ENCODE measurements at places on chromosomes 13 and 19. TPM values are rescaled to one million over a fixed set of nuclear protein-coding genes. Genes with fewer than 3 reads are reported as not detected.

Gene COMP
- 77.8 TPM for total RNA-seq

Gene PRTN3
- total RNA-seq, result not detected

Gene GARIN5A
- 1.2 TPM for total RNA-seq

Gene ZC3H4
- total RNA-seq, result 16.2 TPM

Gene ACP7
- total RNA-seq, result not detected

Gene ARGLU1
- 41.1 TPM for total RNA-seq

Gene PODNL1
- total RNA-seq, result 0.55 TPM

Gene SYCN
- total RNA-seq, result not detected

Gene CLEC17A
- total RNA-seq, result not detected

Gene CATSPERD
- total RNA-seq, result not detected

Gene FRY
- 48.3 TPM for total RNA-seq

DNA sequence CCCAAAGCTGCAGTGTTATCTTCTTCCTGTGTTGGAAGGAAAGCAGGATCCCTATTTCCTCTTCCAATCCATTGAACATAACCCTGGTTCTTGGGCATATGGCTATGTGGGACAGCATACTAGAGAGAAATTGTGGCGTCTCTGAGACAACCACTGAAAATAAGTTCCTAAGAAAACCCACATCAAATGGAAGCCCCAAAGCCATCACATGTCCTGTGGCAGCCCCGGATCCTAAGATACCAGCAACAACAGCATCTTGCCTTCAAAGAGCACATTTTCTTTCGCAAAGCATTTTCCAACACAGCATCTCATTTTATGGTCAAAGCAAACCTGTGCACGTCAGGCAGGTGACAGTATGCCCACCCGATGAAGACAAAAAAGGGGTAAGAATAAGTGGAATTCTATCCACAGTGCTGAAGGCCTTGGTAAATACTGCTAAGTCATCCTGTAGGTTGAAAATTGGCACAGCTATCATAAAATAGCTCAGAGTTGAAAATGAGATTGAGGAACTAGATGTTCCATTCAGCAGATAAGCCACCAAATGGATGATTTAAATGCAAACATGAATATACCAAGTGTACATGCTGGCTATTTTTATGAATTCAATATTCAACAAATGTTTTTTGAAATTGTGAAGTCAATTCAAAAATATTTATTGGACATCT is 232.2 kb downstream of the DLEU7 start:
- H3K27ac ChIP-seq, result no peak overlapping the region
- no peak for DNase-seq

GRCh38 chr19:15210323-15210781 is 9.6 kb upstream of the NOTCH3 start:
- H3K27me3 ChIP-seq, result no peaks in the 10 kb centered on the region
- peak; percentile 28 for DNase-seq
- H3K4me1 ChIP-seq, result peaks cover 4% of the 10 kb centered on the region

- no peaks in the 10 kb centered on the region for H3K4me1 ChIP-seq
- H3K27me3 ChIP-seq, result no peaks in the 10 kb centered on the region
- no peak overlapping the region for H3K27ac ChIP-seq
- no peak overlapping the region for H3K4me3 ChIP-seq
- DNase-seq, result no peak
These were observed 1089.7 kb downstream of the EFNB2 start for GRCh38 chr13:105445796-105446195.

- no peaks in the 10 kb centered on the region for H3K36me3 ChIP-seq
- DNase-seq, result no peak
These were observed 23.0 kb upstream of the PSG2 start for GRCh38 chr19:43105496-43105895.

GRCh38 chr13:109668433-109669233 is 117.8 kb downstream of the IRS2 start:
- peaks cover 4% of the 10 kb centered on the region for H3K27me3 ChIP-seq
- no peak overlapping the region for H3K4me3 ChIP-seq

DNA sequence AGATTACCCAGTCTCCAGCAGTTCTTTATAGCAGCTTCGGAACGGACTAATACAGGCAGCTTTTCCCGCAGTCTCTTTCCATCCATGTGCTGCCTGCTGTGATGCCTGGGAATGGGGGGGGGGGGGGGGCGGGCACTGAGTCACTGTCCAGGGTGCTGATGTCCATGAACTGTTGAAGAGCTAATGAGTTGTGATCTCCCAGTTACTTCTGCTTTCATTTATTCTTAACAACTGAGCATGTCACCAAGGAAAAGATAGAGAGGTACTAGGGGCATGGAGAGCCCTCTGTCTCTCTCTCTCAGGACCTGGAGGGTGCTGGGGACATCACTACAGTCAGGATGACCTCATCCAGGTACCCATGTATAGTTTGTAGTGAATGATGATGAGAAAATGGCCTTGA is 20.3 kb upstream of the CEACAM1 start:
- H3K27me3 ChIP-seq, result no peaks in the 10 kb centered on the region
- H3K4me1 ChIP-seq, result no peaks in the 10 kb centered on the region
- no peak for DNase-seq
- no peaks in the 10 kb centered on the region for H3K36me3 ChIP-seq
- H3K4me3 ChIP-seq, result no peak overlapping the region

DNA sequence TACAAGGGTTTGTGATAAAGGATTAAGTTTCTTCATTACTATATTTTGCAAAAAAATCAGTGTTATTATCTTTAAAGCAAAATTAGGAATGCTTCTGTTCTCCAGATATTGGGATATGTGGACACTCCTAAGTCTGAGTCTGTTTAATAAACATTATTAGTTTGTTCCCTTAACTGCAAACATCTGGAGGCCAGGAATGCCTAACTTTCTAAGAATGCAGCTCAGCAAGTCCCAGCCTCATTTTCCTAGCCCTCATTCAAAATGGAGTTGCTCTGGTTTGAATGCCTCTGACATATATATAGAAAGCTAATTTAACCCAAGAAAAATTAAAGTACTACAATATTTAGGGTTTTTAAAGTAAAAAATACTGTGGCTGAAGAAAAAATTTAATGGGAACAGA is 33.6 kb upstream of the EDNRB start:
- H3K36me3 ChIP-seq, result no peaks in the 10 kb centered on the region
- DNase-seq, result no peak
- no peaks in the 10 kb centered on the region for H3K4me1 ChIP-seq
- H3K27me3 ChIP-seq, result no peaks in the 10 kb centered on the region
- no peak overlapping the region for H3K4me3 ChIP-seq
- H3K27ac ChIP-seq, result no peak overlapping the region

GRCh38 chr13:23811366-23812062 is 77.7 kb downstream of the MIPEP start:
- no peak for DNase-seq
- no peaks in the 10 kb centered on the region for H3K4me1 ChIP-seq
- no peak overlapping the region for H3K27ac ChIP-seq
- no peaks in the 10 kb centered on the region for H3K27me3 ChIP-seq
- no peaks in the 10 kb centered on the region for H3K36me3 ChIP-seq
- H3K4me3 ChIP-seq, result no peak overlapping the region

GRCh38 chr19:54190503-54191010 is 551 bp upstream of the TSEN34 start:
- peak; percentile 99 for DNase-seq
- H3K4me1 ChIP-seq, result peaks cover 15% of the 10 kb centered on the region
- H3K27me3 ChIP-seq, result no peaks in the 10 kb centered on the region
- H3K36me3 ChIP-seq, result peaks cover 25% of the 10 kb centered on the region
- peak overlapping the region; percentile 97 for H3K27ac ChIP-seq
- peak overlapping the region; percentile 76 for H3K4me3 ChIP-seq

DNA sequence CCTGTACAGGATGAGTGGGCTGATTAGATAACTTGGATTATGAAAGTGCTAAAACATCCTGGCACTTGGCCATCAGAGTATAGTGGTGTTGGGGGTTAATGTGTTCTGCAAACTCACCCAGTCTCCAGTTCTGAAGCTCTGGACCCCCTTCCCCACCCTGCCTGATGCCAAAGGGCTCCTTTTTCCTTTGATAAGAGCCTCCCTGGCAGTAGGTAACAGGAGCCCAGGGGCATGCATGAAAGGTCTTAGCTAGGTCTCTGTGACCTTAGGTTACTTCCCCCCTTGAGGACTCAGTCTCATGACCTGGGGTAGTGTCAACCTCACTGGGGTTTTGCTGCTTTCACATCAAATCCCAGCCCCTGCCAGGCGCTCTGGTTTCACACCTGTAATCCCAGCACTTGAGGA is 2.5 kb downstream of the RPS28 start:
- DNase-seq, result no peak
- no peak overlapping the region for H3K4me3 ChIP-seq
- H3K4me1 ChIP-seq, result peaks cover 30% of the 10 kb centered on the region

- no peak overlapping the region for H3K4me3 ChIP-seq
- H3K27me3 ChIP-seq, result no peaks in the 10 kb centered on the region
- no peaks in the 10 kb centered on the region for H3K4me1 ChIP-seq
- DNase-seq, result no peak
These were observed 61.5 kb downstream of the GJA3 start for GRCh38 chr13:20099319-20099718.

- H3K4me1 ChIP-seq, result no peaks in the 10 kb centered on the region
- DNase-seq, result no peak
- H3K27me3 ChIP-seq, result no peaks in the 10 kb centered on the region
- no peaks in the 10 kb centered on the region for H3K36me3 ChIP-seq
These were observed 145.2 kb downstream of the GGACT start for GRCh38 chr13:100443278-100443997.

DNA sequence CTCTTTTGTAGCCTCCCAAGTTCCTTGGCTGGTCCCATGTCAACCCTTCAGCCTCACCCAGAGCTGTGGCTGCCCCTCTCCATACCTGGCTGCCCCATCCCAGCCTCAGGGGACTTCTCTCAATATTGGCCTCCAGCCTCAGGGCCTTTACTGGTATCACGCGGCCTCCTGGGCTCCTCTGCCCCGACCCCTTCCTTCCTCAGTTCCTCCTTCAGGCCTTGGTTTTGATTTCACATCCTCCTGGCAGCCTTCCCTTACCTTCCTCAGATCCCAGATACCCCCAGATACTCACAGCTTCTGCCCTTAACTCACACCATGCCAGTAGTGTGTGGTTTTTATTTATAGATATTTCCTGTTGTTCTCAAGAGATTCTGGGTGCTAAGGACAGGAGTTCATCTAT is 12.8 kb upstream of the SCN1B start:
- H3K36me3 ChIP-seq, result no peaks in the 10 kb centered on the region
- H3K4me3 ChIP-seq, result no peak overlapping the region
- H3K27ac ChIP-seq, result no peak overlapping the region
- no peaks in the 10 kb centered on the region for H3K4me1 ChIP-seq
- no peaks in the 10 kb centered on the region for H3K27me3 ChIP-seq

- no peaks in the 10 kb centered on the region for H3K27me3 ChIP-seq
- H3K36me3 ChIP-seq, result no peaks in the 10 kb centered on the region
- H3K27ac ChIP-seq, result no peak overlapping the region
- DNase-seq, result no peak
- no peaks in the 10 kb centered on the region for H3K4me1 ChIP-seq
- no peak overlapping the region for H3K4me3 ChIP-seq
These were observed 34.2 kb downstream of the NALCN start for GRCh38 chr13:101382086-101382485.

DNA sequence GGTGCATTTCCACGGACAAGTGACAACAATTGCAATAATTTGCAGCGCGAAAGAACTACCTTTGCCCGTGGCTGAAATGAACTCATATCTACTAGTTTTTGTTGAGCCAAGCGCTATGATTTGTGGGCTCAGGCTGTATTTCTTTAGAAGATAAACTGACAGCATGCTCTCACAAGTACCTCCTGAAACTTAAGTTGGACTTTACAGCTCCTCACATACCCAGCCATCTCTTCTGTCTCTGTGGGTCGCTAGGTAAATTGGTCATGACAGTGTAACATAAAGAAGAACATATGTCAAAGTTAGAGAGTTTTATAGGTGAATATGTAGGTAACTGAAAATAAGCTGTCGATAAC is 839 bp downstream of the COG6 start:
- DNase-seq, result no peak
- peaks cover 10% of the 10 kb centered on the region for H3K4me1 ChIP-seq
- H3K27ac ChIP-seq, result peak overlapping the region; percentile 82
- peak overlapping the region; percentile 88 for H3K4me3 ChIP-seq
- H3K36me3 ChIP-seq, result peaks cover 13% of the 10 kb centered on the region

GRCh38 chr13:100381595-100382224 is 206.9 kb downstream of the GGACT start:
- no peaks in the 10 kb centered on the region for H3K27me3 ChIP-seq
- no peak overlapping the region for H3K4me3 ChIP-seq
- no peaks in the 10 kb centered on the region for H3K4me1 ChIP-seq
- no peak for DNase-seq

DNA sequence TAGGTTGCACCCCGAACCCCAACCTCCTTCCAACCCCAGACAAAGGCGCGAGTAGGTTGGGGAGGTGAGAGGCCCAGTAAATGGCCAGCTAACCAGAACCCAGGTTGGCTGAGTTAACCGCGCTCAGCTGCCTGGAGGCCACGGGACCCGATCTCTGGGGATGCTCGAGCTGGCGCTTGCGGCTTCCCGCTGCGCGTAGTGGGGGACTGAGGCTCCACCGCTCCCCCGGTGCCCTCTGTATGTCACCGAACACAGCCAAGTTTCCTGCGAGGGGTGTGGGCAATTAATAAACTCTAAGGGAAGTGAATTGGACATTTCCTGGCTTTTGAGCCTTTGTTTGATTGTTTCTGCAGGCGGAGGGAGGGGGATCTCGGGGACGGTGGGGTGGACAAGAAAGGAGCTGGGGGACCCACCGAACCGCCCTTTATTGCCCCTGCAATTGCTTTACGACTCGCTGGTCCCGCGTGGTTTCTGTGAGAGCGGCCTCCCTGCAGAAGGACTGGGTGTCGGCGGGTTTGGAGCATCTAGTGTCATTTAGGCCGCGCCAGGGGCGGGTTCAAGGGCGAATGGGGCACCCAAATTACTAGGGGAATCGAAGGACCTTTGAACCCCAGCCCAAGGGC is 3.5 kb upstream of the ZIC5 start:
- H3K4me1 ChIP-seq, result peaks cover 19% of the 10 kb centered on the region
- no peak overlapping the region for H3K4me3 ChIP-seq
- H3K36me3 ChIP-seq, result no peaks in the 10 kb centered on the region
- H3K27me3 ChIP-seq, result peaks cover 89% of the 10 kb centered on the region
- no peak for DNase-seq

Measured in gastrocnemius medialis (tissue), 4 donors.